ENCODE measurements at places on chromosomes 11 and 22.

DNA sequence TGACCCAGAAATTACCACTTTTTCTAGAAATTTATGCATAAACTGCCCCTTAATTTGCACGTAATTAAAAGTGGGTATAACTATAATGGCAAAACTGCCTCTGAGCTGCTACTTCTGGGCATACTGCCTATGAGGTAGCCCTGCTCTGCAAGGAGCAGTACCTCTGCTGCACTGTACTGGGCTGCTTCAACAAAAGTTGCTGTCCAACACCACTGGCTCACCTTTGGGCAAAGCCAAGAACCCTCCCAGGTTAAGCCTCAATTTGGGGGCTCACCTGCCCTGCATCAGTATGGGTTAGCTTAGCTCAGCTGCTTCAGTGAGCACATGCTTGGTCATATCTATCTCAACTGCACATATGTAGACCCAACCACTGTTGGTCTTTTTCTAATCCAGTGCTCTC is 4.5 kb downstream of the DMC1 start:
- no peak for DNase-seq

GRCh38 chr22:41780746-41781505 is 19.6 kb upstream of the CCDC134 start:
- no peak for DNase-seq

GRCh38 chr11:64774144-64774543 is 4.2 kb downstream of the SF1 start:
- DNase-seq = no peak

- no peak for DNase-seq
Measured at GRCh38 chr22:28414913-28415312, 264.7 kb downstream of the TTC28 start.

DNA sequence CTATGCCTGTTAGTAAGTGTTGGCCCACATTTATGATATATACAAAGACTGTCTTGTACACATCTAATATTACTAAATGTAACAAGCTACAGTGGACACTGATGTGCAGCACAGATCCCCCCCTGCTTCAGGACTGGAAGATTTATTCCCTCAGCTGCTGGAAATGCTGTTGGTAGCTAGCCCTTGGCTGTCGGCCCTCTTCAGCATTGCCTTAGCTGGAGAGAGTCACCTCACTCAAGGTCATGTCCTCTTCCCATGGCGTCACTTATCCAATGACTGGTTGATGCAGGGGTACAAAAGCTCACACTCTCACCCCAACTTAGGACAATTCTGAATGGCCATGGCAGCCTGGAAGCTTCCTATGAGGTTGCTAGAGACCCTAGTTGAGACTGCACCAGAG is 312.7 kb downstream of the SOX6 start:
- no peak for DNase-seq
